ENCODE measurements at places on chromosomes 4 and X. TPM values are rescaled to one million over a fixed set of nuclear protein-coding genes. Genes with fewer than 3 reads are reported as not detected.

Gene SLC25A6
- 646 TPM for polyA plus RNA-seq

Gene ZAR1
- not detected for polyA plus RNA-seq

Gene NPNT
- polyA plus RNA-seq = 0.64 TPM

Gene ARHGEF38
- polyA plus RNA-seq = not detected

Gene PNMA6F
- polyA plus RNA-seq = not detected

Gene DCAF12L2
- polyA plus RNA-seq = not detected

DNA sequence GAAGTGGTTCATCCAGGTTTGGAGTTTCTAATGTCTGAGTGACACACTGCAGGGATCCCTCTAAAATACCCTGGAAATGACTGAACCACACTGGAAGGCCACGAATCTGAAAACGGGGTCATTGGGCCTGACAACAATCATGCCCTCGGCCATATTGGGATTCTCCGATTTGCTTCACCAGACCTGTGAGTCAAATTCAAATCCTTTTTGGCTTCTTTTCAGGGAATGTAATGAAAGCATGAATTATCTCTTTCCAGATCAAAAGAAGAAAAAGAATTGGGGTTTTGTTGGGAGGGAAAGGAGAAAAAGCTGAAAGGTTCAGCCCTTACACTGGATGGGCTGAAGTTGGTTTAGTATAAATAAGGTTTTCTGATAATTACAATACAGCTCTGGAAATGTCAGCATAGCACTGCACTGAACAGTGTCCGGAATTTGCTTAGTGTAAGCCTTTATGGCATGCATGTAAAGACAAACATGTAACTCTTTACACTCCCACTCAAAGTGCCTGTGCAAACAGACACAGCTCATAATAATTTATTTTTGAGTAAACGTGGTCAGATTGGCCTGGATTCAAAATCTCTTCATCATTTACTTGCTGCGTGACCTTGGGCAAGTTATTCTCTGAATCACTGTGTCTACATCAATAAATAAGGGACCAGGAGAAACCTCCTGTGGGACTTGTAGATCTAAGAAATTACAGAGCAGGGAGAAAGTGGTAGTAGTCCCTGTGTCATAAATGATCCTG, 21.4 kb downstream of the CT47C1 start:
- no peak overlapping the region for H3K4me3 ChIP-seq
- H3K36me3 ChIP-seq = no peaks in the 10 kb centered on the region
- no peaks in the 10 kb centered on the region for H3K4me1 ChIP-seq
- DNase-seq = peak; percentile 3
- no peaks in the 10 kb centered on the region for H3K27me3 ChIP-seq

DNA sequence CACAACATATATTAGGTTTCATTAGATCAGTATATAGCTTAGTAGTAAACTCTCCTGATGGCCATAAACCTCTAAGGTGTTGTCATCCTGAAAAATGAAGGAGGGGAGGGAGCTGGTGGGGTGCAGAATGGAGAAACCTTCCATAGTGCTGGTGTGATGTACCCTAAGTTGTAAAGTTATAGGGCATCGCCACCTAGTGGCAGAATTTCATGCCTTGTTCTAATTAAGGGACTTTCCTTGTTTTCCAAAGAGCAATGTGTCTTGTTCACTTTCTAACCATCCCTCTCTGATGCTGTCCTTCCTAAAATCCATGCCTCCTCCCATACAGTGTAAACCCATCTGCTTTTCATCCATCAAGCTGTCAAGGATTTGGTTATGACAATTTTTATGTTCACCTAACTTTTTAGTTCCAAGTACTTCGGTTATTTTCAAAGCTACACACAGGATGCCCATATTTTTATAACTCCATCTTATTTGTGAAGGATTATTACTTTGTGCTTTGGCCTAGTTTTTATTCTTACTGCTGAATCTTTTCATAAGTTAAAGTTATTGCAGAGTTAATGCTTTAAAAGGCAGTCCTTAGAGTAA, 4.5 kb downstream of the NBDY start:
- H3K4me3 ChIP-seq = no peak overlapping the region
- no peaks in the 10 kb centered on the region for H3K4me1 ChIP-seq
- DNase-seq = peak; percentile 17
- H3K27ac ChIP-seq = no peak overlapping the region
- H3K27me3 ChIP-seq = no peaks in the 10 kb centered on the region

DNA sequence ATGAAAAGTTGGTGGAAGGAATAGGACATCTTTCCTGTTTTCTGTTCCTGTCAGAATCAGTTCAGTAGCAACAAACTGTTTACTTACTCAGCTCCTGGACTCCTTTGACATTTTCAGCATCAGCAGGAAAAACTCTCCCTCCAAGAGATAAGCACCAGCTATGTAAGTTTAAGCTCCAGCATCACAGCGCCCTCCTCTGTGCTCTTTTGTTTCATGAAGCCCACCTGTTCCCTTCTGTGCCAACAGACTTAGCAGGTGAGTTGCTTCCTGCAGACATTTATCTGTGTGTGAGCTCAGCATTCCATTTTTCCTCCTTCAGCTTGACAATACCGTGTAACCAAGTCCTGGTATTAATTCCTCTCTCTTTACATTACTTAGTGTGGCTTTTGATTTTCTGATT, 644.1 kb upstream of the AGA start:
- no peaks in the 10 kb centered on the region for H3K36me3 ChIP-seq
- H3K27ac ChIP-seq = no peak overlapping the region
- DNase-seq = peak; percentile 0

GRCh38 chr4:175871774-175872405, 59.8 kb upstream of the GPM6A start:
- no peak overlapping the region for H3K4me3 ChIP-seq
- H3K27me3 ChIP-seq = no peaks in the 10 kb centered on the region
- no peak for DNase-seq
- no peaks in the 10 kb centered on the region for H3K36me3 ChIP-seq
- no peak overlapping the region for H3K27ac ChIP-seq

GRCh38 chr4:165928601-165929000, 55.6 kb downstream of the TLL1 start:
- no peaks in the 10 kb centered on the region for H3K27me3 ChIP-seq
- no peak overlapping the region for H3K4me3 ChIP-seq
- no peaks in the 10 kb centered on the region for H3K36me3 ChIP-seq
- H3K27ac ChIP-seq = no peak overlapping the region
- no peak for DNase-seq

- 0 out of 2 replicates have a peak, but pooled peaks cover 6% of the 10 kb centered on the region for H3K4me1 ChIP-seq
- H3K27ac ChIP-seq = no peak overlapping the region
- H3K36me3 ChIP-seq = no peaks in the 10 kb centered on the region
- H3K4me3 ChIP-seq = no peak overlapping the region
- no peak for DNase-seq
- H3K27me3 ChIP-seq = peaks cover 15% of the 10 kb centered on the region
Observed at GRCh38 chr4:52751487-52751911, 274 bp upstream of the ERVMER34-1 start.

- no peak for DNase-seq
- no peaks in the 10 kb centered on the region for H3K27me3 ChIP-seq
- peak overlapping the region; percentile 95 for H3K27ac ChIP-seq
- H3K36me3 ChIP-seq = peaks cover 3% of the 10 kb centered on the region
Observed at GRCh38 chrX:18985186-18985435, 1.2 kb upstream of the PHKA2 start.

GRCh38 chrX:9352243-9352642, 112.6 kb upstream of the TBL1X start:
- no peak overlapping the region for H3K4me3 ChIP-seq
- no peaks in the 10 kb centered on the region for H3K36me3 ChIP-seq
- no peak for DNase-seq
- H3K27me3 ChIP-seq = peaks cover 3% of the 10 kb centered on the region
- H3K4me1 ChIP-seq = peaks cover 37% of the 10 kb centered on the region

GRCh38 chrX:10501611-10502010, 118.8 kb downstream of the MID1 start:
- no peak overlapping the region for H3K27ac ChIP-seq
- no peaks in the 10 kb centered on the region for H3K36me3 ChIP-seq
- H3K4me3 ChIP-seq = no peak overlapping the region
- DNase-seq = no peak
- no peaks in the 10 kb centered on the region for H3K4me1 ChIP-seq

DNA sequence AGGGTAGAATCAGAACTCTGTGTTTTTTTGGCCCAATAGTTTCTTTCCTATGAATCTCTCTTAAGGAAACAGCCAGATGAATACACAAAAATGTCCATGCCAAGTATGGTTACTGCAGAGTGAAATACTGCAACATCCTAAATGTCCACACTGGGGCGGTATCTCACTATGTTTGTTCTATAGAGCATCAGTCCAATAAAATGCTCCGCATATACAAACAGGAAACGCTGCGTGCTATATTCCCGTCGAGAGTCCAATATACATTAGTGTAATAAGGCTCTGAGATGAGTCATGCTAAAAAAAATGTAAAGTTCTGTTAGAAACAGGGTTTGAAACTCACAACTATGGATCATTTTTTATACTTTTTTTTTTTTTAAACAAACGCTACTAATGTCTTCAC, 72.9 kb upstream of the ENOX2 start:
- DNase-seq = peak; percentile 24
- no peaks in the 10 kb centered on the region for H3K4me1 ChIP-seq
- no peak overlapping the region for H3K27ac ChIP-seq
- no peak overlapping the region for H3K4me3 ChIP-seq

DNA sequence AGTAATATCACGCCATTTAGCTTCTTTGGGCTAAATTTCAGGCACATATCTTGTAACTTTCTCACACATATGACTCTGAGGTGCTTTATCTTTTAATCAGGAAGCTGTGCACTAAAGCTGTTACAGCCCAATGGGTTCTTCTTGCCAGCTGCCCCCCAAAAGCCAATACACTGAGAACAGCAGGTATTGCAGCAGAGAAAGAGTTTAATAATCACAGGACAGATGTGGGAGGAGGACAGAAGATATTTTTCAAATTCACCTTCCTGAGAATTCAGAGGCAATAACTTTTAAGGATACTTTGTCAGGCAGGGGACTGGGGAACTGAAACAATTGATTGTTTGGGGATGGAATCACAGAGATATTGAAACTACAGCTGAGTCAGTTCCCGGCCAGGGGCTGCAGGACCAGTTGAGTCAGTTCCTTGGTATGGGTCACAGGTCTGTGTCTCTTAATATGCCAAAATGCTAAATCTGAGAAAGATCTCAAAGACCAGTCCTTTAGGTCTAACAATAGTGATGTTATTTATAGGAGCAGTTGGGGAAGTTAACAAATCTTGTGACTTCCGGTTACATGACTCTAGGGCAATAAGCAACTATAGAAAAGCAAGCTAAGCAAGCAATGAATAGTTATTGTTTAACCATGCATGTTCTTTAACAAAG, 28.1 kb downstream of the DDIT4L start:
- H3K4me1 ChIP-seq = no peaks in the 10 kb centered on the region
- H3K4me3 ChIP-seq = no peak overlapping the region
